CD4-positive, alpha-beta T cell treated with Interleukin-10 for 1 hour (primary cell): ENCODE measurements at places on chromosomes 6 and 20.
A peak's percentile ranks its signal among the peaks of the same experiment; 100 is the strongest.

- DNase-seq = no peak
These were observed 1.0 kb downstream of the SLC32A1 start for GRCh38 chr20:38725148-38725901.

- DNase-seq = no peak
These were observed 296.2 kb downstream of the RIMS1 start for GRCh38 chr6:72182337-72183246.

DNA sequence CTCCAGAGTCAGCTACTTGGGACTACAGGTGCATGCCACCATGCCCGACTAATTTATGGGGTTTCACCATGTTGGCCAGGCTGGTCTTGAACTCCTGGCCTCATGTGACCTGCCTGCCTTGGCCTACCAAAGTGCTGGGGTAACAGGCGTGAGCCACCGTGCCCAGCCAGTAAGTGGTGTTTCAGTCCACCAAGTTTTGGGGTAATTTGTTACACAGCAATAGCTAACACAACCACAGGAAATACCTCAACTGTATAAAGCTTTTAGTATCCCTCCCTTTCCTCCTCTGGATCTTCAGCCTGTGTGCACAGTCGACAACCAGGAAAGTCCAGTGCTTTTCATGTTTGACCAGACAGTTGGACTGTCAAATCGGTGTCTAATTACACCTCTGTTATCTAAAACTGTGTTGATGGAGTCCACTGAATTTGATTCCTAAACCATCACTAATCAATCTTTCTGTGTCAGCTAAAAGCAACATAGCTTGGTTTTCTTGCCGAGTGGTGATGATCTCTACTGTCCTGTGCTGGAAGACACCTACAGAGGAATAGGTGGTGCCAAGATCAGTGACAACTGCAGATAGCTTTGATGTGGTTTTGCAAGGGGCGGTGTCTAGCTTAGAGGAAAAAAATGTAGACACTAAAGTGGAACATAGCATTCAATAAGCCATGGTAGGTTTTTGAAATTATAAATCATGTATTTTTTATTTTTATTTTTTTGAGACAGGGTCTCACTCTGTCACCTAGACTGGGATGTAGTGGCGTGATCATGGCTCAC, 22.2 kb upstream of the ZBTB2 start:
- peak; percentile 82 for DNase-seq

GRCh38 chr20:49712996-49713752, 504 bp downstream of the B4GALT5 start:
- DNase-seq = peak; percentile 40

GRCh38 chr6:29926413-29927274, 15.7 kb upstream of the HLA-A start:
- peak; percentile 93 for DNase-seq

GRCh38 chr20:25344634-25345033, 46.0 kb downstream of the ABHD12 start:
- DNase-seq = no peak

GRCh38 chr6:37691904-37692806, 5.5 kb downstream of the MDGA1 start:
- DNase-seq = peak; percentile 81

- peak; percentile 21 for DNase-seq
These were observed 801 bp downstream of the TBPL1 start for GRCh38 chr6:133953634-133954415.

DNA sequence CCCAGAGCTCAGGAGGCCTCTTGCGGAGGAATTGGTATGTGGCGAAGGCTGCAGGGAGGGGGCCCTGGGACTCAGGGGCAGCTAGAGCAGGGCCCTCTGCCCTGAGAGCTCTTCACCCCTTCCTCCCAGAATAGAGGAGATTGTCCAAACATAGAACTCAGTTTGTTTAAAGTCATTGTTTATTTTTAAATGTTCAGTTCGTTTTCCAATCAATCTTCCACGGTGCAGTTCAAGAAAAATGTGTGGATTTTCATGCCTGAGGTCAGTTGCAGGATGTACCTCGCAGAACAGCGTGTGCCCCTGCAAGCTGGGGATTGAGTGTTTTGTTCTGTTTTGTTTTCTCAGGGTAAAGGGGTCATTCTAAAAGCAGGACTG, 37.2 kb downstream of the MGME1 start:
- DNase-seq = no peak

DNA sequence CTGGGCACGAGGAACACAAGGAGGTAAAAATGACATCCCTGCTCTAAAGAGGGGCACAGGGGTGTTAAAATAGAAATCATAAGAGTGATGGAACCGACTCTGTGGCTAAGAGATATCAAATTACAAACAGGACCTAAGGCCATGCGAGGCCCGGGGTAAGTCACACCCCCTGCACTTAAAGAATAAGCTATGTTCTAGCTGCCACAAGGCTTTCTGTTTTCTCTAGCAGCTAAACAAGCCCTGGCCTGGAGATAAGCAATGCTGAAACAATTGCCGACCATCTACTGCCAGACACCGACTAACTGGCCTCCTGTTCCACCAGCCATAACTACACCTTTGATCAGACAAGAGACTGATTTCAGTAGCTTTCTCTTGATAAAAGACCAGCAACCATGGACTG, 32.4 kb downstream of the MDGA1 start:
- no peak for DNase-seq

DNA sequence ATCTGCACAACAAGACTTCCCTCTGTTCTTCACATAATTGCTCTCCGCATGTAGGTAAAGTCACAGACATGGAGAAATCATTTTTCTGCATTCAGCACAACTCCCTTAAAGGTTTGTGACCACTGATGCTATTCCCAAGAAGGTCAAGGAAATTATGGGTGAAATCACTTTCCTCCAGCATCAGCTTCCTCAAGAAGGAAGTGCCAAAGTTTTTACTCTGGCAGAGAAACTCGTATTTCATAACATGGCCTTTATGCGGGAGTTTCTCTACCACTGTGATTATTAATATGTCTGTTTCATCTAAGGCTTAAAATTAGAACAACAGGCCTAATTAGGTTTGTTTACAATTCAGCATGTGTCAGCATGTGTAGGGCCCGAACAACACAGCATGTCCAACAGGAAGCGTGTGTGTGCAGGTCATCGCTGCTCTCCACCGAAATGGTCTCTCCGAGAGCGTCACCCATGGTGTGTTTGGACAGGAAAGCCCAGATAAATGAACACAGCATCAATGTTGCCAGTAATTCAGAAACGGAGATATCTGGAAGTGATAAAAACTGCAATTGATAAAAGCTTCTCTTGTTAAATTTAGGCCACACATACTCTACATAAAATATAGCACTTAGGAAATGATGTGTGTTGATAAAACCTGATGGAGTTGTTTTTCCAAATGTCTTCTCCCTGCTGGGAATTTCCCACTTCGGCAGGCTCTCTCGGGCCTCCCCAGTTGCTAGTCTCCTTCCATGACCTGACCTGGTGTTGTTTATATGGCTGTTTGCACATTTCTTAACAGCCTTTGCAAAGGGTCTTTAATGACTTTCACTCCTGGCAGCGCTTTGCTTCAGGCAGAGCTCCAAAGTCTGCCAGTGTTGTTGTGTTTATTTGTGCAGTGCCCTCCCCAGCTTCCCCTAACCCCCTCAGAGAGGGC, 265.1 kb upstream of the CEP162 start:
- DNase-seq = no peak

GRCh38 chr6:33735216-33735615, 11.5 kb downstream of the IP6K3 start:
- DNase-seq = no peak

- DNase-seq = peak; percentile 63
These were observed 32.5 kb upstream of the PIM1 start for GRCh38 chr6:37137201-37138090.
